ENCODE measurements at places on chromosomes 16 and 17.

- no peak for DNase-seq
Measured at GRCh38 chr17:78953356-78954350, 26.1 kb downstream of the LGALS3BP start.

- peak; percentile 72 for DNase-seq
Measured at GRCh38 chr17:17403899-17404576, 72.8 kb upstream of the MED9 start.

DNA sequence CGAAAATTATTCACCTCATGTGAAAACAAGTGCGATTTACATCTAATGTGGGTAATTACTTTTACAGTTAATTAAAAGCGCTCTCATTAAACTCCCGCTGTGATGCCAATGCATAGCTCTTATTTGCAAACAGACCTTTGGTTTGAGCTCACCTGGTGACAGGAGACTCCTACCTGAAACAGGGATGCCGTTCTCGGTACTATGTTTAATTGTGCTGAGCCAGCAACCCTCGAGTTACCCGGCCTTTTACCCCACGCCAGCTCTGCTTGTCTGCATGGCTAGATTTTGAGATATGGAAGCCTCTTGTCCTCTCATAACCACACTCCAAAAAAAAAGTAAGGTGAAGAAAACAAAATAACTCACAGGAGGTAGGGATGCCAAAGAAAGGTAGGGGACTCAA, 690.4 kb upstream of the RBFOX1 start:
- no peak for DNase-seq

GRCh38 chr16:27972500-27972899, 91.0 kb downstream of the GSG1L start:
- DNase-seq: peak; percentile 5

DNA sequence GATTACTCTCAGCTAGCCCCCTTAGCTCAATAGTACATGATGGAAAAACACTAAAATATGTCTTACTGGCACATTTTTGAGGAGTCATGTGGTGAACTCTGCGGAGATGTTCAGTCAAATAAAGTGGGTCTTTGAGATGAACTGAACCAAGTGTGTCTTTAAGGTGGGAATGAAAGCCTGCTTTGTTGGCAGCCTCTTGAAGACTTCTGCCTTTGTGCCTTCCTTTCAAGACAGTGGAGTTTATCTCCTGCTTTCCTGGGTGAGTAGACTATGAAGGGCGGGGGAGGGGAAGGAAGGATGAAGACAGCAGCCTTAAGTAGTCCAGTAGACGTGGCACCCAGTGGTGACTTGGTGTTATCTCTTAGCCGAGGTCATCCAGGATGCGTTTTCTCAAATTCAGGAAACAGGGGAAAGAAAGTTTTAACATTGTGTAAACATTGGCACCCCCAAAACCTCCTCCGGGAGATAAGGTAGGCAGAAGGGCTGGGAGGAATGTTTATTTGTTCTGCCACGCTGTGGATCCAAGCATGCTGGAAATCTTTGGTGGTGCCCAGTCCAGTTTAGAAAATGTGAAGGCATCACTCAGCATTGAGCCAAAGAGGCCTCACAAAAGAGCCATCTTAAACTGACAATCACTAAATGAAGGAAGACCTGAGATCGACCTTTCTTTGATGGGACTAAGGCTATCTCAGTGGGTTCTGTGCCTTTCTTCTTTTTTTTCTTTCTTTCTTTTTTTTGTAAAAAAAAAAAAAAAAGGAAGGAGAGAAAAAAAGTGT, 220.6 kb downstream of the FTO start:
- no peak for DNase-seq

DNA sequence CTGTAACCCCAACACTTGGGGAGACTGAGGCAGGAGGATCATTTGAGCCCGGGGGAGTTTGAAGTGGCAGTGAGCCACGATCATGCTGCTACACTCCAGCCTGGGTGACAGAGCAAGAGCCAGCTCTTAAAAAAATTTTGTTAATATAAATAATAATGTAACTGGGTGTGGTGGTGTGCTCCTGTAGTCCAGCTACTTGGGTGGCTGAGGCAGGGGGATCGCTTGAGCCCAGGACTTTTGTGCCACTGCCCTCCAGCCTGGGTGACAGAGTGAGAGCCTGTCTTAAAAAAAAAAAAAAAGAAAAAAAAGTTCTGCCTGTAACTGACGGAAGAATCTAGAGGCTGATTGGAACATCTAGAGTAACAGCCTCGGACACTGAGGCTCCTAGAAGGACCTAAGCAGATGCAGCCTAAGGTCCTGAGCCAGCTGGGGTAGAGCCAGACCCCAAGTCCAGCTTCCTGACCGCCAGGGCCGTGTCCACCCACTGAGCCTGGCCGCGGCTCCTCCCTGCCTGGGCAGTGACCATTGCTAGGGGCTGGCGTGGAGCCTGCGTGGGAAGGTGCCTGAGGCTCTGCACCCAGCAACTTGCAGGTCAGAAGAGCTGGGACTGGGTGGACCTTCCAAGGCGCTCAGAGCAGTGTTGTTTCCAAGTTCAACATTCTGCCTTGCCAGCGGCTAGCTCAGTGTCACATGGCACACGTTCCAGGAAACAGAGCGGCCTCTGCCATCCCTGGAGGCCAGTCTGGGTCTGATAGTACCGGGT, 209.4 kb upstream of the CIBAR2 start:
- no peak for DNase-seq

DNA sequence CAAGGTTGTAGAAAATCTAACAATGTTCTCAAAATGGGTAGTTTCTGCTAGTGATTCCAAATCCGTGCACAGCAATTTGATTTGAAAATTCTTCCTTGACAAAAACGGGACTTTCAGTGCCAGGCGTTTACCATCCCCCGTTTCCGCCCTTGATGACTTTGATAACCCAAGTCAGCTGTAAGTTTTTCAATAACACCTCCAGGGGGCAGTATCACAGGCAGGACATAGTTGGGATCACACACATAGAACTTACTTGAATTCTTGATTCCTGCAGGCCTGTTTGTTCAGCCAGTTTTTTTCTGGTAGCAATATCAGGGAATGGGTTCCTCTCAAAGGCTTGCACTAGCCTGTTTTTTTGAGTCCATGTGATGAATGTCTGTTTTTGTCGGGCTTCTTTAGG, 5.6 kb downstream of the DUXB start:
- no peak for DNase-seq

DNA sequence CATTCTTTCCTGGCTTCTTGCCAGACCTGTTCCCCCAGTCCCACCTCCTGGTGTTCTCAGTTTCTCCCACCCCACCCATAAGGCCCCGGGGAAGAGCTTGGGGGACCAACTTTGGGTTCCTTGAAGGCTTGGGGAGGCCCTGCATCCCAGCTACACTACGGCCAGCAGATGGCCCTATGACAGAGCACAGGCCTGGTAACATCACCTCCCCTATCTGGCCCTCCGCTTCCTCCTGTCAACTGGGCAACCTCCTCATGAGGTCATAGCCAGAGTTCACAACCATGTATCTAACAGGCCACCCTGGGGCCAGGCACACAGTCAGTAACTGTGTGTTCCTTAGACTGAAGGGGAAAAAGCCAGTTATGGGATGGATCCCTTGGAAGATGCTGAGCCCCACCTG, 31.4 kb downstream of the MYO15A start:
- DNase-seq: no peak

DNA sequence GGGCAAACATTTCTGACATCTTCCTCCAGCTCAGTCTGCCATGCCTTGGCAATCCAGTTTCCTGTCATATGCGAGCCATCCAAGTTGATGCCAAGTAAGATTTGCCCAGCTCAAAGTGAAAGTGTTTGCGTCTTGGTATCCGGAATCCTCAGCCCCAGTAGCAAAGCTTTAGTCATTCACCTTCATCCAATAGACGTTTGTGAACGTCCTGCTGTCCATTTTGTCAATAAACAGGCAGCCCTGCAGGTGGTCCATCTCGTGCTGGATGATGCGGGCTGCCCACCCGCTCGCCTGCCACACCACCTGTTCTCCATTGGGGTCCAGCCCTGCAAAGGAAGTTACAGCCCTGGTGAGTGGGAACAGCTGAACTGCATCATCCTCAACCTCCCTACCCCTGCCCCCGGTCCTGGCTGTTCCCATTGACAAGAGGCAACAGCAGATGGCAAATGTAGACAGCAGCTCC, 1.5 kb downstream of the PDF start:
- DNase-seq: no peak

DNA sequence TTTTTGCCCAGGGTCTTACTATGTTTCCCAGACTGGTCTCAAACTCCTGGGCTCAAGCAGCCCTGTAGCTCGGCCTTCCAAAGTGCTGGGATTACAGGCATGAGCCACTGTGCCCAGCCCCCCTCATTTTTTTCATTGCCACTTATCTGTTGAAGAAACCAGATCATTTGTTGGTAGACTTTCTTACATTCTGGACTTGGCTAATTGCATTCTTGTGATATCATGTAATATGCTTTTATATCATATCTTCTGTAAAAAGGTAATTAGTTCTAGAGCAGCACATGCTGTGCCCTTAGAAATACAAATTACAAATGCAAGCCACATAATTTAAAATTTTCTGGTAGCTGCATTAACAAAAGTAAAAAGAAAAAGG, 53.9 kb downstream of the PPM1E start:
- DNase-seq: no peak

DNA sequence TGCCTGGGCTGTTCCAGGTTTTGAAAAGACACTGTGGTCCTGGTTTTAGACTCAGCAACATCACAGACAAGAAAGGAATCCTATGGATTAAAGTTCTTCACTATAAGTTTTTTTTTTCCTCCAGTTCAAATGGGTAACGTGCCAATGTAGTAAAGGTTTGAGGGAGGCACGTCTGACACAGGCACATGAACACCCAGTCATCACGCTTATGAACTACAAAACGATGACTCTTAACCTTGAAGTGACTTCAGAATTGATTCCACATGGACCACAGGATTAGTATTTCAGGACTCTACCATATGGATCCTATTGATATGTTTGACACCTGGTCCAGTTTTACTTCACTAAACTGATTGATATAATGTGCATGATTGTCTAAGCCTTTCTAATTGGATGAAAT, 2.3 kb downstream of the PRMT7 start:
- no peak for DNase-seq

- no peak for DNase-seq
Measured at GRCh38 chr16:67100569-67101310, 9.0 kb upstream of the PHAF1 start.

DNA sequence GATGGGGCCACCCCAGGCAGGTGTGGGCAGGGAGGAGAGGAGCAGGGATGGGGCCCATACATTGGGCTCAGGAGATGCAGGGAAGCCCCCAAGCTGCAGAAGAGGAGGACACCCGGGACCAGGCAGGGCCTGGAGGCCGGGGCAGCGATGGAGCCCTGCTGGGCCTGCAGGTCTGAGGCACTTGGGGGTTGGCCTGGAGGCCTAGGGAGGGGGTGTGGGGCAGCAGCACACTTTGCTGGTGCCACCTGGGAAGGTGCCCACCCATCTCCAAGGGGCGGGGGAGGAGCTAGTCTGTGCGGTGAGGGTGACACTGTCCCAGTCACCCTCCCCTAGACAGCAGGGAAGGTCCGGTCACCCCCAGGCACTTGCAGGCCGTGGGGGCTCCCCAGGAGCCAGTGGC, 6.4 kb upstream of the CCDC57 start:
- DNase-seq: no peak

DNA sequence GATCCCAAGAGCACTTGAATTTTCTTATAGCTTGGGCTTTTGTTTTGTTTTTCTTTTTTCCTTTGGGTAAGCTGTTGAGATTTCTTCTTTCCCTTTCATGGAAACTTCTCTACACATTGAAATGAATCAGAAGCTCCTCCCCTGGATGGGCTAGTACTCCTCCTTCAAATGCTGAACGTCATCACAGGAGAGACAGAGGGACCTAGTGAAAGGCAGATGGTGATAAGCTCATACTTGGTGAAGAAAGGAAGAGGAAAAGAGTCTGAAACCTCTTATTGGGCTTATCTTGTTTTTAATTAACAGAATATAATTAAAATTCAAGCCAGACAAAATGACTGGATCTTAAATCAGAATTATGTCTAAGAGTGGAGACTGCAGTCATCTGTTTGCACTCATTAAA, 147.3 kb downstream of the SNX11 start:
- DNase-seq: no peak

- no peak for DNase-seq
Measured at GRCh38 chr17:60386147-60387058, 5.5 kb downstream of the USP32 start.

DNA sequence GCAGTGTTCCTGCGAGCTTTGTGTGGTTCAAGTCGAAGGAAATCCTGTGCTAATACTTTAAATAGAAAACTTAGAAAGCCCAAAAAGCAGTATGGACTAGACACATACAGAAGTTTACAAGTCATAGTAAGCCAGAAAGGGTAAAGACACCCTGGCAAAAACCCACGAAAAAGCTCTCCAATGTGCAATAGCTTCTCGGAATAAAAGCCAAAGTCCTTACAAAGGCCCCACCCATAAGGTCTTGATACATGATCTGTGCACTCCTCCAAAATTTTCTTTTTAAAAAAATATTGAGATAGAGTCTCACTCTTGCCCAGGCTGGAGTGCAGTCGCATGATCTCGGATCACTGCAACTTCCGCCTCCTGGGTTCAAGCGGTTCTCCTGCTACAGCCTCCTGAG, 10.3 kb downstream of the C16orf86 start:
- no peak for DNase-seq

GRCh38 chr17:33615861-33616260, 322.8 kb upstream of the ASIC2 start:
- no peak for DNase-seq

DNA sequence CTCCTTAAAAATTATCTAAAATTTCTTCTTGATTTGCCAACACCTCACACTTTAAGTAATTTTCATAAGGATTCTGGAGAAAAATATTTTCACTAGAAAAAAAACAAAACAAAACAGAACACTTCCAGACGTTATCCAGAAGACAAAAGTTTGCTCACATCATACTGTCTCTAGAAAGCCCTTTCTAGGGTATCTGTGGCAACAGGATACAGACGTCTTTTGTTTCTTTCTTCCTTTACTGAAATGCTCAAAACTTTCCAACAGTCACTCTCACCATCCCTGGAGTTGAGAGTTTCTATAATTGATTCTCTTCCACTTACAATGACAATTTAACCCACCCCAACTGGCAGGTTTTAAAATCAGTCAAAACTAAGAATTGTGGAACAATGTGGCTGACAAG, 2.6 kb downstream of the ZC3H7A start:
- no peak for DNase-seq

DNA sequence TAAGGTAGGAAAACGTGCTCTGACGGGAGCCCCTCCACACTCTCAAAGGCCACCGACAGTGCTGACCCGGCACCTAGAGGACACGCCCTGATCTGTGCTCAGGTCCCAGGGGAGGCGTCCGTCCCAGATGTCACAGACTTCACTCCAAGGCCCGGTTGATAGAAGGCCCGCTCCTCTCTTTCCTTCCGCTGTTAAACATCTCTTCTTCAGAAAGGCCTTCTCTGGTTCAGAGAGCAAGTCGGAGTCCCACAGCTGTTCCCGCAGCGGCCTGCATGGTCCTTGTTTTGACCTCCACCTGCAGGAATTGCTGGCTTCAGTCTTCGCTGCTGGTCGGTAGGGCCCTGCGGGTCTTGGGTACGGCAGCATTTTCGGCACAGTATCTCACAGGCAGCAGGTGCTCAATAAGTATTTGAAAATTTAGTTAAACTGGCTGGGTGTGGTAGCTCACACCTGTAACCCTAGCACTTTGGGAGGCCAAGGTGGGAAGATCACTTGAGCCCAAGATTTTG, 88.5 kb downstream of the MRC2 start:
- DNase-seq: no peak

GRCh38 chr17:21198411-21198810, 15.6 kb downstream of the TMEM11 start:
- DNase-seq: no peak

- DNase-seq: no peak
Measured at GRCh38 chr17:69593351-69593715, 178.8 kb downstream of the MAP2K6 start.

All from NCI-H1417 treated with DMSO at 0.1 percent for 48 hours (cell line).